Activated T-cell treated with anti-CD3 and anti-CD28 coated beads for 4 hours (primary cell): ENCODE measurements at places on chromosomes 5 and 9.
A peak's percentile ranks its signal among the peaks of the same experiment; 100 is the strongest.

DNA sequence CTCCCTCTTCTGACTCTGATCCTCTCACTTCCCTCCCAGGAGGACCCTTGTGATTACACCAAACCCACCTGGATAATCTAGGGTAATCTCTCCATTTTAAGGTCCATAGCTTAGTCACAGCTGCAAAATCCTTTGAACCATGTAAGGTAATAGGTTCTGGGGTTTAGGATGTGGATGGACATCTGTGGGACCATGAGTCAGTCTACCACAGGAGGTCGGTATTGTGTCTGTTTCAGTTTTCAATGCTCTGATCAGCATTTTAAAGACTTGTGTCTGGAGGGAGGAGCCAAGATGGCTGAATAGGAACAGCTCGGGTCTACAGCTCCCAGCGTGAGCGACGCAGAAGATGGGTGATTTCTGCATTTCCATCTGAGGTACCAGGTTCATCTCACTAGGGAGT, 112.6 kb downstream of the CAVIN4 start:
- no peak for DNase-seq

DNA sequence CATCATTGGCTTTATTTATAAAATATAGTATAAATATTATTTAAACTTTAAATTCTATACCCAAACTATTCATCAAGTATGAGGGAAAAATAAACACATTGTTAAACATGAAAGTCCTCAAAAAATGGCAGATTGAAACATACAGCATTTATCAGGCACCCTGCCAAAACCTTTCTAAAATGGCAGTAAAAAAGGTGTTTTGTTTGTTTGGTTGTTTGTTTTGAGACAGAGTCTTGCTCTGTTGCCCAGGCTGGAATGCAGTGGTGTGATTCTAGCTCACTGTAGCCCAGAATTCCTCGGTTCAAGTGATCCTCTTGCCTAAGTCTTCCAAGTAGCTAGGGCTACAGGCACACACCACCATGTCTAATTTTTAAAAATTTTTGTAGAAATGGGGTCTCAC, 60.1 kb upstream of the ECM2 start:
- DNase-seq, result no peak

DNA sequence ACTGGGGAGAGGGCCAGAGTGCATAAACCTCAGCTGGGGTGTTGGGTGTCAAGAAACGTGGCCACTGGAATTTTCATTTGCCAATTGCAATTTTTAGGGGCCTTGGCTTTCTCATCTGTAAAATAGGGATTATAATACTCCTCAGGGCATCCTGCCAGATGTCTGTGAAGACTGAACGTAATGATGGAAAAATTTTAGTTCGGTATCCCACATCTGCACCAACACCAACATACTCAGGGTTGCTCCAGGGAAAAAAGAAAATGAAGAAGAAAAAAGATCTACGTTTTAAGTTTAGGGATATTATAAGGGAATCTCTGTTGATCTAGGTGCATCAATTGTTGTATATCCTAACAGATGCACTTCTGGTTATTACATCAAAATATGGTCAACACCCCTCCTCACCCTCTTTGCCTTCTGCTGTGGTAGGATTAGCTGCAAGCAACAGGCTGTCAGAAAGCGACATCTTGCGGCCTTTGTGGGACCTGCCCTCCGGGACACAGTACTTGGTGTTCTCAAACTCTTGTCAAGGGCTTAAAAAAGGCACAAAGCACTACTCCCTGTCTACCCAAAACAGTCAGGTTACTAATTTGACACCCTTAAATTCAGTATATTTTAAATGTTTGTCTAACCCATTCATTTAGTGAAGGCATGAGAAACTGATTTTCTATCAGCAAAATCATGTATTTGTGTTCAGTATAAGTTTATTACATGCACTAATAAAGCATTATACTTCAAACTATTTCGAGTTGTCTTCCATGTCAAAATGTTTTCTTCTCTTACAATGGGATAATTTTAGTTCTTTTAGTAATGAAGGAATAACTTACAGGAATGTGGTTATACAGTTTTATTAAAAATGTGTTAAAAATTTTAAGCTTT, 8.3 kb upstream of the TBC1D2 start:
- DNase-seq, result peak; percentile 73

DNA sequence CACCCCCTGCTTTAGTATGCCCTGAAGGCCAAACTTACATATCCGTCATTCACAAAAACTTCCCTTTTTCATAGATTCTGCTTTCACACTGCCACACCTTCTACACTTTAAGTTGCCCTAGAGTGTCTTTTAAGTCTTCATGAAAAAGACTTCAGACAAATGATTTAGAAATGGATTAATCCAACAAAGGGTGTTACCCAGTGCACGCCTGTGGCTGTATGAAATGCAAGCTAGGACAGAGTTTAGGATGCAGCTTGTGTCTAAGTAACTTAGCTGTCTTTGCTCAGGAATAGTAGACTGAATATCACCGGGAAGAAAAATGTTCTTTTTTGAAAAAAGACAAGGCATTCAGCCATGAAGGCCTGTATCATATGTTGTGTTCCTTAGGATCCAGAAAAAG, 210.0 kb downstream of the MPDZ start:
- DNase-seq, result no peak

DNA sequence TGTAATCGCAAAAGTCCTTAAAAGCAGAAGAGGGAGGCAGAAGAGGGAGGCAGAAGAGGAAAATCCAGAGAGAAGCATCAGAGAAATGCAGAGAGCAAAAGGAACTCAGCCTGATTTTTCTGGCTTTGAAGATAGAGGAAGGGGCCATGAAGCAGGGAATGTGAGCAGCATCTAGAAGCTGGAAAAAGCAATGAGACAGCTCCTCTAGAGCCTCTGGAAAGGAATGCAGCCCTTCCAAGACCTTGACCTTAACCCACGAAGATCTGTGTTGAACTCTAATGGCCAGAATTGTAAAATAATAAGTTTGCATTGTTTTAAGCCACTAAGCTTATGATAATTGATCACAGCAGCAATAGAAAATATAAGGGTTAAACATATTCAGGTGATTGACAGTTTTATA, 159.6 kb downstream of the ATPSCKMT start:
- DNase-seq, result no peak

DNA sequence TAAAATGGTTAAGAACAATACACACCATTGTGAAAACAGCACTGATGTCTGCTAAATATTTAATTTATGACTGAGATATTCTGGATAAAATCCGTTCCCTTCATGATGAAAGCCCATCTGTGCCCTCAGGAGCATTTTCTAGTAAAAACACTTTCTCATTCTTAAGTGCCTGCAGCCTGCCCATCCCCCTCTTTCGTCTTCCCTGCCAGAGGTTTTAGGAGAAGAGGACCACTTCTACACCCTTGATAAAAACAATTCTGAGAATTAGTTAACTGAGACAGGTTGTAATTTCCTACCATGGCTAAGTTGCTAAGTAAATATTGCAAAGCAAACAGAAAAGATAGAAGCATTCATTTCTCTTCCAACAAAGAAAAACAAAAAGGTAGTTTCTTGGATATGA, 272.6 kb downstream of the ATPSCKMT start:
- DNase-seq, result no peak

- DNase-seq, result no peak
Measured at GRCh38 chr5:31033295-31033694, 160.2 kb upstream of the CDH6 start.
